ENCODE measurements at places on chromosomes 6 and 20. TPM values are rescaled to one million over a fixed set of nuclear protein-coding genes. Genes with fewer than 3 reads are reported as not detected.

- H3K27me3 ChIP-seq: no peaks in the 10 kb centered on the region
- no peaks in the 10 kb centered on the region for H3K4me1 ChIP-seq
- DNase-seq: no peak
- no peaks in the 10 kb centered on the region for H3K36me3 ChIP-seq
- H3K4me3 ChIP-seq: no peak overlapping the region
These were observed 289.4 kb downstream of the CDC5L start for GRCh38 chr6:44676826-44677433.

DNA sequence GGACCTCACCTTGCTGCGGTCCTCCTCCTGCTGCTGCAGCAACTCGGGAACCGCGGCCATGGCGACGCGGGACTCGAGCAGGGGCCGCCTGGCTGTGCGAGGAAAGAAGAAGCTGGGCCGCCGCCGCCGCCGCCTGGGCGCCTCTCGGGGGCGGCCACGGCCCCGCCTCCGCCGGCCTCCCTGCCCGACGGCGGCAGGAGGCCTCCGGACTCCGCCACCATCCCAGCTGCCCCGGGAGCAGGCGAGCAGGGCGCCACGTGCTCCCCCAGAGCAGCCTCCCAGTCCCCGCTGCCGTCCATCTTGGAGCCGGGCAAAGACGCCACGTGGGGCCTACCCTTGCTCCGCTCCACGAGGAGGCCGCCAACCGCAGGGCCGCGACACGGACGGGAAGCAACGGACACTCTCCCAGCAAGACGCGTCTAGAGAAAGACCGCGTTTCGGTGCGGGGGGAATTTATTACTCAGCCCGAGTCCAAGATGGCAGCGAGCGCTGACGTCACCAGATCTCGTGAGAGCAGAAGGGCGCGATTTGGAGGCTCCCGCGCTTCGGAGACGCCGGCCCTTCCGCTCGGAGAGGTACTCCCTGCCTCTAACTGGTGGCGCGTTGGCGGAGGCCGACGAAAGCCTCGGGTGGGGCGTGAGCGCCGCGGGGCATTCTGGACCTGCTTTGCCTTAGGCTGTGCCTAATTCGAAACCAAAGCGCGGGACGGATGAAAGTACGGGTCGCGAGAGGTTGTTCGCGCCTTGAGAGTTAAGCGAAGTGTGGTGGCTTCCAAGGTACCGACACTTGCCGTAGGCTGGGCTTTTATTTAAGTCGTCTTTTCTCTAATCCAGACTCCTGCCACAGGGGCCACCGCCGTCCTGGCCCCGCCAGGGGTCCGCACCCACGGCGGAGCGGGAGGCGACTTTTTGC is at the start of the genes MGME1 and SNX5:
Gene MGME1, plus strand, starts transcription at position 653 of the 912 bp plus-strand sequence. CDS start 842 bp downstream, outside the sequence.
Gene SNX5, minus strand, starts transcription at position 429 of the 912 bp plus-strand sequence. Its CDS starts 369 bp downstream, at position 60.
- no peaks in the 10 kb centered on the region for H3K27me3 ChIP-seq
- peak within 1 kb of the TSS; percentile 97 for H3K27ac ChIP-seq
- DNase-seq: peak; percentile 96
- H3K4me1 ChIP-seq: no peaks in the 10 kb centered on the region
- H3K4me3 ChIP-seq: peak within 1 kb of the TSS; percentile 91

DNA sequence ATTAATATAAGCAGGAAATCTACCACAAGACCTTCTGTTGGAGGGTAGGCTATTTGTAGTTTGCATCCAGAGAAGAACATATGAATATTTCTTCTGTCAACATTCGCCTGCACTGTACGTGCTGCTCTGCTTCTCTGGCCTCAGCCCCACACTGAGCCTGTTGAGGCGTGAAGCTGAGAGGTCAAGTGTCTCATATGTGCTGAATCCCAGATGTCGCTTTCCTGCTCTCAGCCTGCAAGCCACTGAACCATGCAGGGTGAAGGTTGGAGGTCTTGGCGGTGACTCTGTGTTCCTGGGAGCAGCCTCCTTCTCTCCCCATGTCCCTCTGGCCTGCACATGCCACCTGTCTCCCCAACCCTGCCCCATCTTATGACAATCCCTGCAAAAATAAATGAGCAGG is 83.6 kb downstream of the TMEM170B start:
- DNase-seq: no peak

DNA sequence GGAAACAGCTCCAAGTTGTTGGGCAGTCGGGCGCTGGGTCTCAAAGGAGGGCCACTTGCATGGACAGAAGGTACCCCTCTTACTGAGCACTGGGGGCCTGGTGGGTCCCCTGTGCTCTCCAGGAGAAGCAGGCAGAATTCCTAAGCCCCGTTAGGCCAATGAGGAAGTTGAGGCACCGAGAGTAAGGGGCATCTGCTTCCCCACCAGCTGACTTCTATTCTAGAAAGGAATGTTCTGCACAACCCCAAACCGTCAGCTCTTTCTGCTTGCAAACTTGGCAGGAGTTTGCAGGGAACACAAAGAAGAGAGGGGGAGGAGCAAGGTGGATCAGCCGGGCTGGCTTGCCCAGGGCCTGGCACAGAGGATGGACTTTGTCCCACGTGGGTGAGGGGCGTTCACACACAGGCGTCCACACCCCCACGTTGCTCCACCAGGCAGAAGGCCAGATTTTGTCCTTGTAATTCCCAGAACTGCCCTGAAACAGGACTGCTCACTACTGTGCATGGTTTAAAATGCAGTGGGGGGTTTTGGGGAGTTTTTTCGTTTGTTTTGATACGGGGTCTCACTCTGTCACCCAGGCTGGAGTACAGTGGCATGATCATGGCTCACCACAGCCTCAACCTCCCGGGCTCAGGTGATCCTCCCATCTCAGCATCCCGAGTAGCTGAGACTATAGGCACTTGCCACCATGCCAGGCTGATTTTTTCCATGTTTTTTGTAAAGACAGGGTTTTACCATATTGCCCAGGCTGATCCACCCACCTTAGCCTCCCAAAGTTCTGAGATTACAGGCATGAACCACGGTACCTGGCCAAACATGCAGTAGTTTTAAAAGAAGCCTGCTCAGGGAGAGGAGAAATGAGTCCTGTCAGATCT is 93.3 kb downstream of the SNX5 start:
- H3K4me1 ChIP-seq: peaks cover 9% of the 10 kb centered on the region
- DNase-seq: peak; percentile 91
- no peaks in the 10 kb centered on the region for H3K36me3 ChIP-seq
- peak overlapping the region; percentile 91 for H3K27ac ChIP-seq

GRCh38 chr20:39069976-39070375 is 107.8 kb downstream of the DHX35 start:
- H3K27me3 ChIP-seq: peaks cover 14% of the 10 kb centered on the region
- H3K36me3 ChIP-seq: no peaks in the 10 kb centered on the region
- H3K27ac ChIP-seq: no peak overlapping the region
- no peak overlapping the region for H3K4me3 ChIP-seq
- DNase-seq: no peak

DNA sequence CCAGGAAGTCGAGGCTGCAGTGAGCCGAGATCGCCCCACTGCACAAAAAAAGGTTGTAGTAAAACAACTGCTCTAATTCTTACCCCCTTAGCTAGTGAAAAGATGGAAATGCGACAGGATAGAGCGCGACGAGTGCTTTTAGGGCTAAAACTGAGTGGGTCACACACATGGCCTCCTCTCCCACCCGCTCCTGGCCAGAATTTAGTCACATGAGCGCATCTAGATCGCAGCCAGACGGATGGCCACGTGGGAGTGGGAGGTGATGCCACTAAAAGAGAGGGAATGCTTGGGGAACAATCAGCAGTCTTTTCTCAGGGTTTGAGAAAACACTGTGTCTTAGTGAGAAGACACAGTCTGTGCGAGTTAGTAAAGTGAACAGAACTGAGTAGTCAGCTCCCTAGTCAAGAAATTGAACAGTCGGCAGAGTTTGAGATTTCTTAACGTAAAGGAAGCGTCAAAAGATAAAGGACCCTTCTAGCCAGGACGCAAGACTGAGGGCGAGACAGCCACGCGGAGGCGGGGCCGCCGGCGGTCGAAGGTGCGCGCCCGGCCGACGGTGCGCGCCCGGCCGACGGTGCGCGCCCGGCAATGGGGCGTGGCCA is 664 bp upstream of the ACTR5 start:
- H3K4me1 ChIP-seq: no peaks in the 10 kb centered on the region
- no peak for DNase-seq
- H3K27ac ChIP-seq: peak overlapping the region; percentile 95
- no peaks in the 10 kb centered on the region for H3K36me3 ChIP-seq

DNA sequence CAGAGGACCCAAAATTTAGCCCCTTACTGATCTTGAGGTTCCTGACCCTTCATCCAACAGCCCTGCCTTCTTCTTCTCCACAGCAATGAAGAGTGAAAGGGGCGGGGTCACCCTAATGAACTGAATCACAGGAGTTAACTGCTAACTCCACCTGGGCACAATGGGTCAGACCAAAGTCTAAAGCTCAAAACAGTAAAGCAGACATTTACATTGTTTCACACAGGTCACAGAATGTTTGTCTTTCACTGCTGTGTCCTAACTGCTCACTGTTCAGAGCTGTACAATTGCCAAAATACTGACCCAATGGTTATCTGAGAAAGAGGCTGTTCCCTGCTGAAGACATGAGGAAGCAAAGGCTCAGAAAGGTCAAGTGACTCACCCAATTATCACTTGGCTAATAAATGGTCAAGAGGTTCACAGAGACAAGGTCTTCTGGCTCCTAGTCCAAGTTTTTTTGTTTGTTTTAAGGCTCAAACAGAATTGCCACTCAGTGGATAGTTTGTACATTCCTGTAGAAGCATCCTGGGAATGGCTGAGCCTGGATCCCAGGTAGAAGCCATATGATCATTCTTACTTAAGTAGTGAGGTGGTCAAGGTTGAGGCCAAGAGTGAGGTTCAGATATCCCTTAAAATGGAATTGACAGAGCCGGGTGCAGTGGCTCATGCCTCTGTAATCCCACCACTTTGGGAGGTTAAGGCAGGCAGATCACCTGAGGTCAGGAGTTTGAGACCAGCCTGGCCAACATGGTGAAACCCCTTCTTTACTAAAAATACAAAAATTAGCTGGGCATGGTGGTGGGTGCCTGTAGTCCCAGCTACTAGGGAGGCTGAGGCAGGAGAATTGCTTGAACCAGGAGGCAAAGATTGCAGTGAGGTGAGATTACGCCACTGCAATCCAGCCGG is 35.1 kb upstream of the FAM83C start:
- no peak overlapping the region for H3K4me3 ChIP-seq
- H3K4me1 ChIP-seq: no peaks in the 10 kb centered on the region
- H3K27me3 ChIP-seq: no peaks in the 10 kb centered on the region
- no peak for DNase-seq
- H3K36me3 ChIP-seq: no peaks in the 10 kb centered on the region
- no peak overlapping the region for H3K27ac ChIP-seq

Gene BPIFB1
- not detected for total RNA-seq

Gene C20orf141
- total RNA-seq: not detected

Gene IL17F
- not detected for total RNA-seq

Data from breast epithelium (tissue), 4 donors.